ENCODE measurements at places on chromosomes 6 and 20.

GRCh38 chr6:132482581-132482980, 30.3 kb downstream of the STX7 start:
- no peak for DNase-seq

- no peak for DNase-seq
Measured at GRCh38 chr6:163489584-163489983, 75.1 kb downstream of the QKI start.

DNA sequence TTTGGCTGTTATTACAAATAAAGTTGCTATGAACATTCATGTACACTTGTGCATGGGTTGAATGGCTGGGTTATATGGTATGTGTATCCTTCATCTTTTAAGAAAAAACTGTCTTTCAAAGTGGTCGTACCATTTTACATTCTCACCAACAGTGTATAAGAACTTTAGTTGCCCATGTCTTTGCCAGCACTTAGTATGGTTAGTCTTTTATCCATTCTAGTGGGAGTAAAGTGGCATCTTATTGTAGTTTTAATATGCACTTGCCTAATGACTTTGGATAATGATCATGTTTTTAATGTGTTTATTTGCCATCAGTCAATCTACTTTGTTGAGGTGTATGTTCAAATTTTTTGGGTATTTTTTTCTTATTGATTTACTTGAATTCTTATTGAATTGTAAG, 32.5 kb upstream of the ECI2 start:
- no peak for DNase-seq

- DNase-seq, result no peak
Measured at GRCh38 chr6:14020551-14020950, 95.8 kb downstream of the RNF182 start.

- DNase-seq, result no peak
Measured at GRCh38 chr6:144110210-144110609, 14.8 kb upstream of the SF3B5 start.

GRCh38 chr6:123105561-123105960, 109.5 kb downstream of the CLVS2 start:
- DNase-seq, result no peak

DNA sequence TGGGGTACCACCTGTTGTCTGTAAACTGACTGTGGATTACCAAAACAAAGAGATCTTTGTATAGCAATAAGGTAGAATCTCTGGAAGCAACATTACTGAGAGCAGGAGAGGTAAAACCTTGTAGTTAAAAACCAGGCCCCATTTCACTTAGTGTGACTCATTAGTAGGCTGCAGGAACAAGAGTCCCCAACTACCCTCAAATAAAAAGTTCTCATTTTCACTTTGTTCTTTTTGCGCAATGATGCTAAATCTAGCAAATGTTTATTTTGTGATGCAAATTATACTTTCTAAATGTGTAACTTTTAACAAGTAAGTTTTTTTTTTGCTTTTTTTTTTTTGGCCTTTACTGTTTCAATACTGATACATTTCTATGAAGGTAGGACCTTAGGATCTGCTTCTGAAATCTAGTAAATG, 67.1 kb downstream of the ESF1 start:
- no peak for DNase-seq

Measured in hematopoietic multipotent progenitor cell treated with erythropoietin and hydrocortisone succinate and interleukin-3 and kit ligand, for 4 days (in vitro differentiated cells).